ENCODE measurements at places on chromosomes 6 and 20. TPM values are rescaled to one million over a fixed set of nuclear protein-coding genes. Genes with fewer than 3 reads are reported as not detected.

FOXF2 gene
- total RNA-seq = not detected

C20orf204 gene
- total RNA-seq = not detected

IGF2R gene
- 46.1 TPM for total RNA-seq

ENPP4 gene
- not detected for total RNA-seq

WFDC10A gene
- not detected for total RNA-seq

RAB44 gene
- not detected for total RNA-seq

CLVS2 gene
- not detected for total RNA-seq

SLC17A2 gene
- total RNA-seq = not detected

NOX3 gene
- total RNA-seq = not detected

GINS1 gene
- total RNA-seq = 7.3 TPM

SDHAF4 gene
- 7.4 TPM for total RNA-seq

TMC2 gene
- not detected for total RNA-seq

CCDC28A gene
- 17.0 TPM for total RNA-seq

PRR18 gene
- total RNA-seq = not detected

CYP39A1 gene
- 0.58 TPM for total RNA-seq

PIM1 gene
- total RNA-seq = 18.4 TPM

FIG4 gene
- 18.1 TPM for total RNA-seq

PDYN gene
- total RNA-seq = not detected

LST1 gene
- not detected for total RNA-seq

SYCP2L gene
- not detected for total RNA-seq

OR2J3 gene
- total RNA-seq = not detected

COL11A2 gene
- total RNA-seq = under 0.01 TPM

COL10A1 gene
- 0.29 TPM for total RNA-seq

GPR6 gene
- not detected for total RNA-seq

ANKRD6 gene
- total RNA-seq = under 0.01 TPM

WFDC8 gene
- not detected for total RNA-seq

BCLAF1 gene
- total RNA-seq = 37.5 TPM

FILIP1 gene
- not detected for total RNA-seq

HRH3 gene
- total RNA-seq = not detected

PDE7B gene
- total RNA-seq = 4.0 TPM
